Kidney glomerular epithelial cell (primary cell): ENCODE measurements at places on chromosomes 7 and 10.
A peak's percentile ranks its signal among the peaks of the same experiment; 100 is the strongest.

GRCh38 chr10:8248868-8249267 lies 194.4 kb downstream of the GATA3 start:
- DNase-seq, result no peak

- no peak for DNase-seq
Measured at GRCh38 chr10:44552726-44553125, 167.8 kb upstream of the CXCL12 start.

GRCh38 chr7:47586925-47587324 lies 5.0 kb upstream of the TNS3 start:
- DNase-seq, result no peak

DNA sequence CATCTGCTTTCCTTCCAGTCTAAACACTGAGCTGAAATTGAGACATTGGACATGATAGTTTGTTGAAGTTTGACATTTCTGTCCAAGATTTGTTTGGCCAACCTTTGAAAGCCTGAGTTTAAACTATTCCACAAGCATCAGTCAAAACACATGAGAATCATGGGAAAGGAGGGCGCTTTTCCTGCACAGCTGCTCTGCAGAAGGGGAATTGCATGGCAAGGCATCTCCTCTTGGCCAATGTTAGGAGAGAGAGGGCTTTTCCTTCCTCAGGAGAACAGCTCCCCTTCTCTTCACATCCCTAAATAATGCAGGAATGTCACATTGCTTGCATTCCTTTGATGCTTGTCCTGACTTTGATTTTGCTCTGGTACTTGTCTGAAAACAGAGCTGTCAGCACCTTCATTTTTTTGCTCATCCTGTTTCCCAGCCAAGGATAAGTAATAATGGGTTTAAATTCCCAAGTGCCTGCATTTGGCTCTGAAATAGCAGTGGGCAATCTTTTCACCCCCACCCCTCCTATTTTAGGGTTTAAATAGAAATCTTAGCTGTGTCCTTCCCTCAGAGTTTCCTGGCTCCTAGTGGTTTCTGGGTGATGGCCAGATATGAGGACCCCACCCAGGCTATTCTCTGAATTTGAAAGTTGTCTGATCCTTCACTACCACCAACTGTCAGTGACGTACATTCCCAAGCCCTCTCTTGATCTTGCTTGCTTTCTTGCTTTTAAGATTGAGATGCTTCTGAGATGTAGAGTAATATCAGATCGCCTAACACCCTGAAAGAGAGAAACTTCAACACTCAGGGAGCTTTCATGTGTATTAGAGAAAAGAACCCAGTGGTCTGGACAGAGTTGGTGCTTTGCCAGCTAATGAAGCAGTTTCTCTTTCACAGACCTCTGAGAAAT lies 75.2 kb upstream of the NPVF start:
- DNase-seq, result no peak

GRCh38 chr10:48798481-48799254 lies 114.0 kb downstream of the WDFY4 start:
- DNase-seq, result no peak

DNA sequence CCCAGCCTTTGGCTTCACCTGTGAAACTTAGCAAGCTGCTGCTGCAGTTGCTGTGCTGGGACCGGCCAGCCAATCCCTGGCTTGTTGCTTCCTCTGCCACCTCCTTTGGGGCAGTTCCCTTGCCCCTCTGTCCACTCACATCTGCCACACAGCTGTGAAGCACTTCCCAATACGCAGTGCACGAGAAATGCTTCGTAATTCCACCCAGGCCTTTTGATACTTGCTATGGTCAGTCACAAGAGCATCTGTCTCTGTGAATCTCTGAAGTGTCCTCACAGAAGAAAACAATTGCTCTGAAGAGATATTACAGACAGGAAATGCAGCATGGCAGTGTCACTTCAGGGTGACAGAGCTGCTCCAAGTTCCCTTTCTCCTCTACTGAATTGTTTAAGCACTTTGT lies 208.5 kb downstream of the PTEN start:
- no peak for DNase-seq

GRCh38 chr10:29946614-29946952 lies 112.8 kb downstream of the JCAD start:
- DNase-seq, result no peak

- DNase-seq, result no peak
Measured at GRCh38 chr10:49678827-49679479, 498 bp upstream of the C10orf53 start.

GRCh38 chr10:92027141-92027540 lies 103.6 kb downstream of the BTAF1 start:
- no peak for DNase-seq

- no peak for DNase-seq
Measured at GRCh38 chr7:115356999-115357702, 435.3 kb downstream of the MDFIC start.

GRCh38 chr7:12670743-12671520 lies 16.5 kb upstream of the ARL4A start:
- no peak for DNase-seq

- DNase-seq, result peak; percentile 35
Measured at GRCh38 chr7:37448636-37449361, at the start of gene ELMO1. ELMO1 (minus strand) TSS chr7:37448864; CDS start chr7:37342690, 106,174 bp downstream.

DNA sequence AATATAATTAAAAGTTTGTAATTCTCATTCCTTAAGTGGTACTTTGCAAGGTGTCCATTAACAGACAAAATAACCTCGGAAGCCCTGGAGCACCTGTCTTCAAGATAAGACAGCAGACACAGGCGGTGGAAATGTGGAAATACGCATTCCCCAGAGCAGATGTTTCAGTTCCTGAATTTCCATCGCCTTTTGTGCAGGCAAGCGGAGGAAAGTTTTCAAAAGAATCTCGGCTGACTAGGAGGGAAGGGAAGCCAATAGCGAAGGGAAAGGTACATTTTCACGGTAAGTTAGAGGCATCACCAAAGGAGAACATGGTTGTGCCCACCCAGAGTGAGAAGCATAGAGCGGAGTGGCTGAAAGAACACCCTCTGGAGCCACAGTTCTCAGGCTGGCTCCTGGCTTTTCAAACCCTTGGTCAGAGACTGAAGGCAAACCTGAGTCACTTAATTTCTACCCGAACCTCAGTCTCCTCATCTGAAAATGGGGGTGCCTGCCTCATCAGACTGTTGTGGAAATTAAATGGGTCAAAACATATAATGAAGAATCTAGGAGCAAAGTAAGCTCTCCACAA lies 13.6 kb downstream of the CPA1 start:
- DNase-seq, result no peak

DNA sequence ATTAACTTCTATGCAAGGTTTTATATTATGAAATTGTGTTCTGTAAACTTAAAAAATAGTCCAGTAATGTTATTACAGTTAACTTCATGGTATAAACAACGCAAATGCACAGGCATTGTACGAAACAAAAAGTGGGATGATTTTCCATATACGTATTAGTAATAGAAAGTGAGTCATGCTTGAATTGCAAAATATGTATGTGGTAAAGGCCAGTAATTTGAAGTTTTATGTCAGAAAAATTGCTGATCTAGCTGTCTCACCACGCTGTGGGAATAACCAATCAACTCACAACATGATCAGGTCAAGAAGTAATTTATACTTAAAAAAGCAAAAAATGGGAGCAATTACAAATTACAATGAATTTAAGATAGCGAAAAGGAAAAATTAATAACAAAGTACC lies 37.0 kb upstream of the GLI3 start:
- no peak for DNase-seq

- no peak for DNase-seq
Measured at GRCh38 chr7:105244594-105244993, 144.1 kb downstream of the SRPK2 start.

DNA sequence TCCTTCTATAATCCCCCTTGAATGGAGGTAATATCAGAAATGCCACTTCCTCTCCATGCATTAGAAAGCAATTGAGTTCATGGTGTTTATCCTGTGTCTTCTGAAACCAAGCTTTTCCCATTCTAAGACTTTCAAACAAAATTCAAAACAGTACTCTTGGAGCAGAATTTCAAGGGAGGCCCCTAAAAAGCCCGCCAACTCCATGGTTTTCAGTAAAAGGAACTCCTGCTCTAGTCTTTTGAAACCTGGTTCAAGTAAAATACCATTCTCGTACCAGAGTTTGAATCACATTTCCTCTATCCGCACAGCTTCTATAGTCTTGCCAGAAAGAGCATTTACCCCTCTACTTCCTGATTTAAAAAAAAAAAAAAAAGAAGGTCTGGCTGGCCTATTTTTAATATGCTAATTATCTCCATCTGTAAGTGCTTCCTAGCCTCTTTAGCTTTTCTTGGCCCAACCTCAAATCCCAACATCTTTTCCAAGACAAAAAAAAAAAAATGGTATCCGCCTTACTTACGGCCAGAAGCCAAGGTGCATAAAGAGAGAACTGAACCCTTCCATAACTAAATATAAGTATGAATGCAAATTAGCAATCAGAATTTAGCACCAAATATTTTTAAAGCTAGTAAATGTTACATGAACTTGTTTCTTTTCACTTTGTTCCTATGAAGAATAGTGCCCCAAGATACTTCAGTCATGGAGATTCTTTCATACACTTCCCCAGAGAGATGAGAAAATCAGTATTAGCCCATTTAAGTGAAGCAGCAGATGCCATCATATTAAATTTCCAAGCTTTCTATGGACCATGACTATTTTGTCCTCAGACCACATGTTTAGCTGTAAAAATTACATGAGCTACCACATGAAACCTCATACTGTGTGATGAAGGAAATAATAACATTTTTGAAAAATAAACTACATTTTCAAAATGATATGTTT lies 199.9 kb upstream of the FAM3C start:
- no peak for DNase-seq

DNA sequence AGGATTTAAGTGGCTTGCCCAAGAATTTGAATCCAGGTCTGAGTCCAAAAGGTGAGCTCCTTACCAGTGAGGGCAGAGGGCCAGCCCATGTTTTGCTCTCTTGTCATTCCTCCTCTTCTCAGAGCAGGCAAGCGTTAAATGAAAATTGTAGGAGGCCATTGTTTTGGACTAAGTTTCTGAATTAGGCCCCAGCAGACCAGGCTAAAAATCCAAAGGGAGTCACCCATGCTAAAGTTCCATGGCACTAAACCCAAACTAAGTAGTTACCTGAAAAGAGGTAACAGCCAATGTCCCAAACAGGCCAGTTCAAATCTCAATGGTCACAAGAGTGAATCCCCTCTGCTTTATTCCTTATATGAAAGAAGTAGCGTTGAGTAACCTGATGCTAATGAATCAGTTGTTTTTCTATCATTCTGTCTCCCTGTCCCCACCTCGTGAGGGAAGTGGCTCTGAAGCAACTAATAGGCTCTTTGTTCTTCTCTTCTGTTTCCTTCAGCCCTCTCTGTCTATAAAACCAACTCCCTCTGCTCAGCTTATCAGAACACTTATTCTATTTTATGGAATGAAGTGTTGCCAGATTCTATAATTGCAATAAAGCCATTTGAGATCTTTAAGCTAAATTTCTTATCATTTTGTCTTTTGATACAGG lies 17.5 kb upstream of the CDH23 start:
- no peak for DNase-seq

- no peak for DNase-seq
Measured at GRCh38 chr7:43363035-43363791, 219.7 kb upstream of the STK17A start.

DNA sequence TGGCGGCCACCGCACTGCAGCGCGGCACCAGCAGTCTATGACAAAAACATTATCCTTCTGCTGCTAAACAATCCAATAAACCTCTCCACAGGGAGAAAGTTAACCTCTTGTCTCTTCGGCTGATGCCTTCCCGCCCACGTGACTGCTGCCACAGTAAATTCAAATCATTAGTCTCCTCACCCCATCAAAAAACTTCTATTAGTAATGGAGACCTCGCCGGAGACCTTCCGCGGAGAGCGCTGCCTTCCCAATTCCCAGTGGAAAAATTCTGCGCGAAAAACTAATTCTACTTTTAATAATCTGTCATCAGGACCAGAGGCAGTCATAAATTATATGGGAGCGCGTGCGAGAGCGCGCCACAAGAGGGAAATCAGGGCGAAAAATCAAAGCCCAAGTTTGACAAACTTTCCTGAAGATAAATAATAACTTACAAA lies 90.0 kb upstream of the PAX2 start:
- no peak for DNase-seq

DNA sequence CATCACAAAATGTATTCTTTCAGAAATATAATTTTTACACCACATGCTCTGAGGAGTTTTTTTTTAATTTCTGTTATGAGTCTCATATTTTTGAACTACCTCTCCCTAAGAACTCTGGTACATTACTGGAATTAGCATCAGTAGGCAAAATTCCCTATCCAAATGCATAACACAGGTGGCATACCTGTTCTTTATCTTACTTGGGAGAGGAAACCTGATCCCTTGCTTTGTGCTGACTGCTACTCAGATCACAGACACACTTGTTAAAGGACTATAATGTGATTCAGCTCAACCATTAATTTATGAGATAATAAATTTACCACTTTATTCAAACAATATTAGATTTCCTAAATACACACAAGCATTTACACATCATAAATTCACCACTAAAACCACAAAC lies 617.2 kb downstream of the GRM8 start:
- DNase-seq, result no peak

DNA sequence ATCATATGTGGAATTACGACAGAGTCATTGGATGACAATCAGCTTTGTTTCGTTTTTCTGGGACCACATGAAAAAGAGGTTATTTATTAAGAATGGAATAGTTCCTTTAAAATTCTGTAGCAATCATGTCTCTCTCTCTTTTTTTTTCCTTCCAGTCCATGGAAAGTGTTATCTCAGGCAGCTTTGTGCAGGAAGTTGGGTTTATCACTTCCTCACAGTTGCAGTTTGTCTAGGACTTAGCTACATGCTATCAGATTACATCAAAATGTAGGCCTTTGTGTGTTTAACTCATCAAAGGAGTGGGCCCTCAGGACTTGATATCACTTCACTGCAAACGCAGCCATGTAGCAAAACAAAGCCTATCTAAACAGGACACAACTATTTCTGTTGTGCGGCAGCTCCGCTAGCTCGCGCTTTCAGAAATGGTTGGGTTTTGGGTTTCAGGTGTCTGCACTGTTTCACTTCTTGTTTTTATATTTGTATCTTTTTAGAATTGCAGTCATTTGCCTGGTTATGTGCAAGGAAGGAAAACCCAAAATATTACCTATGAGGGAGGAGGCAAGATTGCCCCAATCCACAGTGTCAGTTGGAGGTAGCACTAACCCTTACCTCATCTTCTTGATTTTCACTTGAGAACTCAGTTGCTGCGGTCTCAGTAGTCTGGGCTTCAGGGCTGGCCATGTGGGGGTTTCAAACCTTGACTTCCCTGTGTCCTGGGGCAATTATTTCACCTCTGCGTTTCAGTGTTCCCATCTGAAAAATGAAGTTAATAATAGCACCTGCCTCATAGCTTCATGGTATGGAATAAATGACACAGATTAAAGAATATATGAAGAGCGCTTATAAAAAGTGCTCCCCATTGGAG lies 66.7 kb downstream of the HHEX start:
- no peak for DNase-seq

GRCh38 chr10:129643266-129643665 lies 176.2 kb downstream of the MGMT start:
- DNase-seq, result no peak

DNA sequence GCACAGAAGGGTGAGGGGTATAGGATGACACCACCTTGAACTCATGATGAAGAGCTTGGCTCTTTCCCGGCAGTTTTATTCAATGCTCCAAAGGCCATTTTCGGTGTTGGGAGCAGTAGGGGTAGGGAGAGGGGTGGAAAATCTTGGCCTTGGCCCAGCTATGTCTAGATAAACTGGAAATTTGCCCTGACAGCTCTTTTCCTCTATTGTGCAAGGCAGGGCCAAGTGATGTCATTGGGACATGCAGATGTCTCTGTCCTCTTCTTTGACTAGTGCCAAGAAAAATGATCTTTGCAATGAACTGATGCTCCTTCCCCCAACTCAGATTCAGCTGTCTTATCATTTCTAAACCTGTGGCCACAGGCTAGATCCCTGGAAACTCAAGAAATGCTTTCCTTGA lies 27.7 kb upstream of the PRKCQ start:
- no peak for DNase-seq

GRCh38 chr10:34141032-34141680 lies 673.9 kb downstream of the PARD3 start:
- DNase-seq, result no peak
